ENCODE measurements at places on chromosomes 4 and X.

GRCh38 chr4:71729856-71730255 is 54.0 kb downstream of the GC start:
- no peak for DNase-seq

- DNase-seq = no peak
These were observed 34.5 kb downstream of the STBD1 start for GRCh38 chr4:76341063-76341462.

DNA sequence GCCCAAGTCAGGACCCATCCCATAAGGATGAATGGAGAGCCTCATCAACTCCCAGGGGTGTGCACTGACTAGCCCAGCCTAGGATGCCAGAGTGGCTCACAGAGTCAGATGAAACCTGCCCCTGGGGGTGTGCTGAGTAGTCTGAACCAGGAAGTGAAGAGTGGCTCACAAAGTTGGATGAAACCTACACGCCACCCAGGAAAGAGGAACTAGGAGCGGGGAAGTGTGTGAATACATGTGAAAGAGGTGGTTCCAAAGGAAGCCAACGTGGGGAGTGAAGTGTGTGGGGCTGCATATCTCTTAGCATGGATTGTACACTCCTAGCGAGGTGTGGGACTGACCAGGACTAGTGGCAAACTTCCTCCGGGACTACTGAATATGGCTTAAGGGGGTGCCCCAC is 902.1 kb upstream of the NDST4 start:
- no peak for DNase-seq

GRCh38 chr4:28702571-28702970 is 1841.9 kb downstream of the STIM2 start:
- DNase-seq = no peak

- DNase-seq = no peak
These were observed 61.9 kb upstream of the NFKB1 start for GRCh38 chr4:102439236-102439614.

GRCh38 chr4:88185906-88186305 is 27.5 kb upstream of the ABCG2 start:
- no peak for DNase-seq

GRCh38 chrX:18725310-18725943 is 18.0 kb downstream of the PPEF1 start:
- no peak for DNase-seq

Measured in RPMI8226 (cell line).